ENCODE measurements at places on chromosomes 1 and 21. TPM values are rescaled to one million over a fixed set of nuclear protein-coding genes. Genes with fewer than 3 reads are reported as not detected.

Gene ATP1A4
- not detected for total RNA-seq

Gene RAB42
- total RNA-seq = 2.1 TPM

Gene BATF3
- 0.53 TPM for total RNA-seq

Gene NAV1
- total RNA-seq = 53.4 TPM

Gene AGMAT
- 3.1 TPM for total RNA-seq

Data from progenitor cell of endocrine pancreas (in vitro differentiated cells).